ENCODE measurements at places on chromosomes 2 and 18.

DNA sequence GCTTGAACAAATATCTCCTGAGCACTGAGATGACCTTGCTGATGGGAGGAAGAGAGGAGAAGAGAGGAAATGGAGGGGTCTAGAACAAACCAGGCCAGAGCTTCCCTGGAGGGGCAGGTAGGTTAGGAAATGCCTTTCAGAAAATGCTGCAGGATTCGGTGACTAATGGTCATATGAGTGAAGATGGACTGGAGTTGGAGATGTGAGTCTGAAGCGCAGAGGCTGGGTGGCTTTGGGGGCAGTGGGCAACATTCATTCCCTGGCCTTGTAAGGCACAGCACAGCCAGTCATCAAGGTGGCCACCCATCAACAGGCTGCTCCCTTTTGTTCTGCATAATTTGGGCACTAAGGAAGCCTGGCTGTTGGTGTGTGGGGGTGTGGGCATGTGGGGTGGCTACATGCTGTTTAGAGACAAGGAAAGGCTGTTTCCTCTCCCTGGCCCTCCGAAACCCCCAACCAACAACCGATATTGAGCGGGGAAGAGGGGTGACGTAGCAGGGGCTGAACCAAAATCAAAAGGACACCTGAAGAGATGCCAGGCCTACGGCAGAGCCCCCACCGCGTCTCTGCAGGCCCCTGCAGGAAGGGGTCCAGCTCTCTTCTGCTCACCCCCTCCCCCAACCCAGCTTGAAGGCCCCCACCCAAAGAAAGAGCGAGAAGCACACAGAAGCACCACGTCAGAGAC, 1.5 kb downstream of the SLC30A3 start:
- DNase-seq, result no peak

GRCh38 chr2:126850940-126851339, 47.8 kb upstream of the TEX51 start:
- no peak for DNase-seq

- DNase-seq, result no peak
Measured at GRCh38 chr2:189657867-189658266, 3.4 kb upstream of the ASNSD1 start.

DNA sequence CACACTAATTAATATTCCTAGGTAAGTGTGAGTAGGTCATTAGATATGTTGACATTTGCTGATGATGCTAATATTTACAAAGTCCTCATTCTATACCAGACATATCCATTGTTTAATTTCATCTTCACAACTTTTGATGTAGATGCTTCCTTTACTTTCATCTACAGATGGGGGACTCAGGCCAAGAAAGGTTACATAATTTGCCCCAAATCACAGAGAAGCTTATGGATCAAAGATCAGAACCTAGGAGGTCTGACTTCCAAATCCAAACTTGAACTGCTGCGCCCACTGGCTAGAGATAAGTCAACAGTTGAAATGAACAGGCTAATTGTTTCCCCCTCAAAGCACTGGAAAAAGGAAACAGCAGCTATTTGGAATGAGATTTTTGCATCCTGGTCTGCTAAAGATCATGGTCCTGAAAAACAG, 95.6 kb upstream of the TMEM178A start:
- DNase-seq, result no peak

GRCh38 chr2:126656431-126657147, 631 bp downstream of the GYPC start:
- DNase-seq, result no peak

- DNase-seq, result no peak
Measured at GRCh38 chr2:30860726-30861125, 53.5 kb upstream of the CAPN13 start.

DNA sequence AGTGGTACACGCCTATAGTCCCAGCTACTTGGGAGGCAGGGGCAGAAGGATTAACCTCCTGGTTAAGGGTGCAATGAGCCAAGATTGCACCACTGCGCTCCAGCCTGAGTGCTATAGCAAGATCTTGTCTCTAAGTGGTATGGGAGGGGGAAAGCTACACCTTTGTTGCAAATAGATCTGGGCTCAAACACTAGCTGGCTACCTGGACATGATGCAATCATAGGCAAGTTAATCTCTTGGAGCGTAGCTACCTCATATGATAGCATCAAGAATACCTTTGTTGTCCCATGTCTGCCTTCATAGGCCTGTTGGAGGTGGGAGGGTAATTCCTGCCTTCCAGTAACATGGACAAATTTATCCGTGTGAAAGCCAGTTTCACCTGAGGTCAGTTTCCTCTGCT, 15.7 kb downstream of the KLHL29 start:
- no peak for DNase-seq

DNA sequence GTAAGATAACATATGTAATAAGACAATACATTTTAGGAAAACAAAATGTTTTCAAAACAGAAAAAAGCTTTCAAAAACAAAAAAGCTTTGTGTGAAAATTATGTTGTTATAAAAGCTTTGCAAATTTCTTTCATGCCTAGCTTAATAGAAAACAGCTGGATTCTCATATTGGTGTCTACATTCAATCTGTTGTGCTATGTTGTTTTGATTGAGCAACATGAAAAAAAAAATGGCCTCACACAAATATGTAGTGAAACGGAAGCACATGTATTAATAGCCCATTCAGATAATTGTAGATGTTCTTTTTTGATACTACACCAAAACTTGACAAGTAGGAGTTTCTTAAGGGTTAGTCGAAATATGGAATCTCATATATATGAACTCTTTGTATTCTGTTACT, 197.5 kb downstream of the ZEB2 start:
- DNase-seq, result no peak

DNA sequence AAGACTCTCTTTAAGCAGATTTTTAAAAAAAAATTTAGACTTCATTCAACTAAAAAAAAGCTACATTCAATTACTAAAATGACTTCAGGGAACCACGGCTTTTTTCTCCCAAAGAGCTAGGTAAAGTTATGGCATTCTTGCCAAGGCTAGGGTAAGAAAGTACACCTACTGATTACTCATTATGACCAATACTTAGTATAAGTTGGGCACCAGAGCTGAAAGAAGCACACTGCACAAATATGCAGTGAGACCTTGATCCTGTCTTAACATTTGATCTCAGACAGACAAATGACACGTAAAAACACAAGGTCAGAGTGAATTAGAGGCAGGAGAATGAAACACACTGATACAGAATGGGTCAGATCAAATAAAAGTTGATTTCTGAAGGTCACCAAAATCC, 88.7 kb downstream of the THADA start:
- DNase-seq, result no peak

- DNase-seq, result no peak
Measured at GRCh38 chr2:215931256-215931903, 82.0 kb downstream of the MREG start.

- DNase-seq, result no peak
Measured at GRCh38 chr2:181878448-181878847, 13.1 kb upstream of the ITPRID2 start.

DNA sequence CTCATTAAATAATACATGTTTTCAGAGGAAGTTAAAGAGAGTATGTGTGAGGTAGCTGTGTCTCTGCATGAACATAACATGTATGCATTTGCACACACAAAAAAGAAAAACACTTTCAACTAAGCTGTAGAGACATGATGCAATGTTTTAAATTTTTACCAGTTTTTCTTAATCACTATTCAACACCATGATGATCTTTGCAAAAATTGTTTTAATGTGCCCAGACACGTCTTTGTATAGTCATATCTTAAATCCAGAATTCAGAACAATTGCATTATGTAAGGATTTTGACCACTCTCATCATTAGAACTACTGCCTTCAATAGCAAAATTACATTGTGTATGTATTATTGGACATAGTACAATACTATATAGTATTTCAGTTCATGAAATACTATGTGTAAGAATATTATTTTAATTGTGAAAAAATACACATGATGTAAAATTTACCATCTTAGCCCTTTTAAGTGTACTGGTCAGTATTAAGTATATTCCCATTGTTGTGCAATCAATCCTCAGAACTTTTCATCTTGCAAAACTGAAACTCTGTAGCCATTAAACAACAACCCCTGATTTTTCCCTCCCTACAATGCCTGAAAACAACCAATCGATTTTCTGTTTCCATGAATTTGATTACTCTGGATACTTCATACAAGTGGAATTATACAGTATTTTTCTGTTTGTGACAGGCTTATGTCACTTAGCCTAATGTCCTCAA, 104.5 kb upstream of the ACVR2A start:
- DNase-seq, result no peak

DNA sequence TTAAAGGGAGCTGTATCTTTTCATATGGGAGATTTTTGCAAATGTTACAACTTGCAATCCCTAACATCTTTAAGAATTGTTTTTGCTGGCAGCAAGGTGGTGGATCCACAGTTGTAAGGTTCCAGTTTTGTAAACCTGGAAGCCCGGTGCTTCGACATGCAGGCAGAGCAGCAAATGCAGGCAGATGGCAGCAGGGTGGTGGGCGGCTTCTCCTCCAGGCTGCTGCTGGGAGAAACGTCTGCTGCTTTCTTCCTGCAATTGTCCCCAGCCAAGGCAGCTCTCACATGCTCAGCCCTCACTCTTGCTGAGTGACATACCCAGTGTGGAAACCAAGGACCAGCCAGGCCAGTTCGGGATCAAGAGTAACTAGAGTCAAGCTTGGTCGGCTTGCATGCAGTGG, 166.0 kb downstream of the SEPTIN10 start:
- no peak for DNase-seq

GRCh38 chr18:26806224-26806623, 59.3 kb downstream of the AQP4 start:
- DNase-seq, result no peak

GRCh38 chr2:165795011-165795410, 964 bp upstream of the GALNT3 start:
- DNase-seq, result no peak

DNA sequence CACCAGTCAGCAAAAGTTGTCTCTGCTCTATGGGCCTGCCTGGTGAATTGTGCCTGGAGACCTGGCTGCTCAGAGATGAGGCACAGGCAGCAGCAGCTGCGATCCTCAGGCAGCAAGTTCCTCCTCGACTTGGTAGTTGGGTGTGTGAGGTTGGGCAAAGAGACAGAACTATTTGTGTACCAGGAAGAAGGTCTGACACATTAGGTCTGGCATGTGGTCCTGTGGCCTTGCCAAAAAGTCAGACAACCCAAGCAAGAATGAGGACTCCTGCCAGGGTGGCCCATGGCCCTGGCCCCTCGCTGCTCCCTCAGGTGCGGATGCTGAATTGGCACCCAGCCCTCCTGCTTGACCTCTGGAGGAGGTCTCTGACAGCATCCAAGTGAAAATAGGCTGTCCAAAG, 192.7 kb downstream of the DYSF start:
- no peak for DNase-seq

GRCh38 chr2:202669841-202670240, 35.1 kb downstream of the FAM117B start:
- no peak for DNase-seq

DNA sequence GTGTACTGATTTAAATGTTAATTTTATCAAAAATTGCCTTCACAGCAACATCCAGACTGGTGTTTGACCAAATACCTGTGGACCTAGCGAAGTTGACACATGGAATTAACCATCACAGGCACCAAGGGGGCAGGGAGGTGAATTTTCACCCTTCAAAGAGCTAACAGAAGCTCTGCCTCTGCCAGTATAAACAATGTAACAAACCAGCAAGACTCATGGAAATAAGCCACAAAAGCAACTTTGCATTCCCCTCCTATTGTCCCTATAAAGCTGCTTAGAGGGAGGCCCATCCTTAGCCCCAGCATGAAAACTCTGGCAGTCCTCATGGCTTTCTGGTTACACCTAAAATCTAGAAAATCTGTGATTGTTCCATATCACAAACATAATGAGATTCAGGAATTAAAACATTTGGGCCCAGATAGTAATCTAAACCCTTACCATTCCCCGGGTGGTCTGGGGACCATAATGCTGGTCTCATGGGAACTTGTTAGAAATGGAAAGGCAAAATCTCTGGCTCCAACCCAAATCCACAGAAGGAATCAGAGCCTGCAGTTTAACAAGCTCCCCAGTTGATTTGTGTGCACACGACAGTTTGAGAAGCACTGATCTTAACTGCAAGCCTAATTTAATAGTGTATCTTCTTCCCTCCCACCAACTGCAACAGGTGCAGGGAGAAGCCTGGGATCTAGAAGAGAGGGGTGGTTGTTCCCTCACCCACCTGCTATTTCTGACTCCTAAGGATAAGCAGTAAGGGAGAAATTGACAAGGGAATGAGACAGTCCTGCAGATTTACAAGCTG, 23.1 kb downstream of the SERPINB11 start:
- no peak for DNase-seq

DNA sequence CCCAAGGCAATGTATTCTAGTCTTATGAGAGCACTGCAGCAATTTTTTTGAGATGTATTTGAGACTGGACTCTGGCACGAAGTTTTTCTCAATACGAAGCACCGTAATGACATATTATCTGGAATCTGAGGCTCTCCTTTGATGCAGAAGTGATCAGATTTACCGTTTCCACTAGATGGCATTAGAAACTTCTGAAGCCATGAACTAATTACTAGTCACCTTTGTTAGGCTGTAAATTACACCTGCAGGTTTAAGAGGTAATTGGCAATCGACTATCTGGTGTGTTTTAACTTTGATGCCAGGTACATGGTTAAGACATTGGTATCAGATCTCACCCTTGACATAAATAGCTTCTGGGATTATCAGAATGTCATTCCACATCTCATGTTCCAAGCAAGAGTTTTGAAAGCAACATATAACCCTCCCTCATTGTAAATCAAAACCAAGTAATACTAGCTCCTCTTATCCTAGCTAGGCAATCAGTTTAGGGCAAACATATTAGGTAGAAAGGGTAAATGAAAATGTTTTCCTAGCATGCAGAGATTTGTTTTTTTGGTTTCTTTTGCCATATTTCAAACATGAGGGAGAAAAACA, 254.6 kb upstream of the SPRED2 start:
- no peak for DNase-seq

GRCh38 chr2:23302591-23302990, 82.4 kb upstream of the KLHL29 start:
- DNase-seq, result no peak

GRCh38 chr2:37589298-37589697, 82.1 kb downstream of the CDC42EP3 start:
- DNase-seq, result no peak

Measured in KG1 (cell line).